ENCODE measurements at places on chromosomes 6 and 20.
A peak's percentile ranks its signal among the peaks of the same experiment; 100 is the strongest.

DNA sequence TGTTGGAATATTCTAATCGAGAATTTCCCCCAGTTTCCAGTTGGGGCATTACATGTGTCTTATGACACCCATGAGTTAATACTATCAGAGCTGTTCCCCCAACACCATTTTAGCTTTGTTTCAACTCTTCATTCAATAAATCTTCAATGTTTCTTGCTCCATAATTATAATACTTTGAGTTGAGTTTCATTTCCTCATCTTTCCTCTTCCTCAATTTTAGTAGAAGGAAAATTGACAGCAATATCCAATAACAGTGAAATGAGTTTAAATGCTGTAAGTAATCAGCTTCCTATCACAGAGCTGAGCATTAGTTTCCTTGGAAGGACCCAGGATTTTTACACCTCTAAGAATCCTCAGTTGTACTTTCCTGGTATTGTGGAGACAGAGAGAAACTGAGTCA is 1.0 kb upstream of the STMND1 start:
- no peak for DNase-seq

GRCh38 chr6:33483678-33484077 is 29.3 kb downstream of the ZBTB9 start:
- DNase-seq, result no peak

DNA sequence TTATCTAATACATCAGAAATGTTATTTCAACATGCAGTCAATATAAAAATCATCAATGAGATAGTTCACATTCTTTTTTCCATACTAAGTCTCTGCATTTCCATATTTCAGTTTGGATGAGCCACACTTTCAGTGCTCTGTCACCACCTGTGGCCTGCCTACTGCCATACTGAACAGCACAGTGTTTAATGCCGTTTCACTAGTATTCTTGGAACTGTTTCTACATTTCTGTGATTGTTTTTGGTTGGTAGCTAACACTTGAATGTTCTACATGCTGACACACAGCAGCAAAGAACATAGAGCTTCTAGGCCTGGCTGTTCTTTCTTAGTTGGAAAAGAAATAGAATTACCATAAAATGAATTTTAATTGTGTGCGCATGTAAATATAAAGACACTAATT is 61.4 kb upstream of the KIF25 start:
- no peak for DNase-seq

GRCh38 chr20:41178904-41179432 is 41.6 kb downstream of the PLCG1 start:
- DNase-seq, result peak; percentile 6

DNA sequence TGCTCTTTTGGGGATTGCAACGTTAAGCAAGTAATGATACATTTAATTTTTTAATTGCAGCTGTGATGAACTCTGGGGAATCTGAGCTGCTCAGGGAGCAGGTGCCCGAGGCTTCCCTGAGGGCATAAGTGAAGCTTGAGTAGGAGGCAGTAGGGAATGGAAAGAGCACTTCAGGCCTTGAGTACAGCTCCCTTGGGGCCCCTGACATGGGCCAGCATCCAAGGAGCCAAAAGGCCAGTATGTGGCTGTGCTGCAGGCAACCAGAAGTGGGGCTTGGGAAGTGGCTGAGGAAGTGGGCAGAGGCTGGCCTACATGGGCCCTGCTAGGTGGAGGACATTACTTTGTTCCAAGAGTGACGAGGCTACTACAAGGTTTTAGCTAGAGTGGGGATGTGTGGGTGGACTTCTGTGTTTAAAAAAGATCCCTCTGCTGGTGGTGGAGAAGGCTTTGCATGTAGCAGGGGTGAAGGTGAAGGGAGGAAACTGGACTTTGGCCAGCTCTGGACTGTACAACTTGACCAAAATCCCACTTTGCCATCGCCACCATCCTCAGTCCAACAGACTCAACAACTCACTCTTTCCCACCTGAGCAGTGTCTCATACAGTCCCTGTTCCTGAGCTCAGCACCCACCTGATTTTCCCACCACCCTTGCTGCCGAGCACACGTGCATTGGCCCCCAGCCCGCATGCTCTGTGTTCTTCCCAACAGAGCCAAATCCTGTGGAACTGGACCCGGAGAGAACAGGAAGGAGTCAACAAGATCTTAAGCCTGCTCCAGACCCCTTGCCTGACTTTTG is 10.9 kb upstream of the ZNF831 start:
- DNase-seq, result peak; percentile 60

- DNase-seq, result peak; percentile 38
These were observed 983 bp downstream of the RBBP9 start for GRCh38 chr20:18496042-18496441.

DNA sequence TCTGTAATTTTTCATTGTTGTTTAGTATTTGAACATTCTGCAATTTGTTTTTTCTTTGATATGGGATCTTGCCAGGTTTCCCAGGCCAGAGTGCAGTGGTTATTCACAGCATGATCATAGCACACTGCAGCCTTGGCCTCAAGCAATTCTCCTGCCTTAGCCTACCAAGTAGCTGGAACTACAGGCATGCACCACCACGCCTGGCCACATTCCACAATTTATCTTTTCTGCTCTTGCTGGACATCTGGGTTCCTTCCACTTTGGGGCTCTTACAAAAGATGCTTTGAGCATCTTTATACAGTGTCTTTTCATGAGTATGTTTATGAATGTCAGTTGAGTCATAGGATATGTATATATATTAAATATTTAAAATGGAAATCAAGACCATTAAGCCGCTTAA is 42.0 kb downstream of the PGM3 start:
- DNase-seq, result no peak

GRCh38 chr6:11769811-11770545 is 8.6 kb downstream of the ADTRP start:
- peak; percentile 63 for DNase-seq

DNA sequence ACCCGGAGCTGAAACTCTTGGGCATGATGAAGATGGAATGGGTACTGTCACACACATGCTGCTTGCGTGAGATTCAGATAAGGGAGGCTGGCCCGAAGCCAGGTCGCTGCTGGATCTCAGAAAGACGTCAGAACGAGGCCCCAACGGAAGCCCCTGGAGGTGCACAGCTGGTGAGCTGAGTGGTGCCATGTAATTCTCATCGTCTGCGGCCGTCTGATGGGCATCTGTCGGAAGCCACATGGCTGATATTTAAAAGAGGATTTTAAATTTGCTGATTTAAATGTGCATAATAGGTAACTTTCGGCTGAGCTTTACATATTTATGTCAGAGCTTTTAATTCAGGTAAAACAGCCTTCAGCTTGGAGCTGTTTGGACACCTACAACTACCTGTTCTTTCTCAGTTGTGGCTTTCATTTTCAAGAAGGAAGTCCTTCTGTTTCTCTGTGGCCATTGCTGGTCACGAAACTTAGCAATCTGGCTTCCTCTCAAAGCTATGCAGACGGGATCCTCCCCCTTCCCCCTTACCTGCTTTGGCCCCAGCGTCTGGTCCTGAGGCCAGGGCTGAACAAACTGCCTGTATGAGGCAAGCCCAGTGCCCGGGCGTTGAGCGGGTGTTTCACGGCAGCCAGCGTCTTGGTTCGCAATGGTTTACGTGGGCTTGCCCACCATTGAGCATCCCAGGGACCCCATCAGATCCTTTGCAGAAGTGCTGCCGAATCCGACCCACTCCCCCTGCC is 9.2 kb downstream of the SLCO4A1 start:
- DNase-seq, result peak; percentile 68

- DNase-seq, result no peak
These were observed 26.5 kb downstream of the BCAS4 start for GRCh38 chr20:50821257-50821921.

DNA sequence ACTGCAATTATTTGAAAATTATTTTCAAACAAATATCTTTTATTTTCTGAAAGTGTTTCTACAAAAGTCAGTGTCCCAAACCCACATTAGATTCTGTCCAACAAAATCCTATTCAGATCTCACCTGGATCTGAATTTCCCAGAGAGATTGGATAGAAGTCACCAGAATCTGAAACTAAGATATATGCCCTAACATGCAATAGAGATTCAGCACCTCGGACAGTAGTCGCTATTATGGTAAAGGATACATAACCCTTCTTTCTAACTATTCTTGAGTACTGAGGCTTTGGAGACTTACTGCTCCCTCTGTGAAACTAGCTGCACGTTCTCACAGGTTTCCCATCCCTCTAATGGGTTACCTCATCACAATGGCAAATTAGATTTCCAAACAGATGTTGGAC is 151.4 kb downstream of the ID4 start:
- DNase-seq, result no peak

GRCh38 chr6:16533721-16534136 is 227.5 kb downstream of the ATXN1 start:
- no peak for DNase-seq

GRCh38 chr6:54138795-54139194 is 27.6 kb downstream of the MLIP start:
- no peak for DNase-seq

- no peak for DNase-seq
These were observed 313.2 kb downstream of the TFAP2A start for GRCh38 chr6:10101551-10102252.

DNA sequence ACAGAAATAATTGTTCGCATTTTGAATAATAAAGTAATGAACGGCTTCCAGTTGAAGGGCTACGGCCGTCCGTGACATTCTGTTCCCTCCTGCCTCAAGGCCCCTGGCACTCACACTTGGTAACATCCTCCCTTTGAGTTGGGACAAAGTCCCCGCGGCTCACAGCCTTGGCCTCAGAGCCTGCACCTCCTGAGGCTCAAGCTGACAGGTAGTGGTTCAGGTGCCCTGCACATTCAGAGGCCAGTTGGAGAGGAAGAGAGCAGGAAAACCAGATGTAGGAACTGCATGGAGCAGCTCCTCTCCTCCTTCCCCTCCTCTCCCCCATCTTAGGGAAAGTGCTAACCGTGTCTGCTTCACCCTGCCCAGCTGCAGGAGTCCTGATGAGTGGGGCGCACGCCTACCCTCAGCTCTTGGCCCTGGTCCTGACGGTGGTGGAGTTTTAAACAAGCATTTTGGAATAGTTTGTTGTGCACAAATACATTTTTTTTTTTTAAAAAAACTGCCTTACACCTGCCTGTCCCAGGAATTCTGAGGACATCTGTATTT is 393.1 kb downstream of the SMOC2 start:
- no peak for DNase-seq

Data from NCI-H1105 treated with DMSO at 0.1 percent for 48 hours (cell line).